ENCODE measurements at places on chromosomes 11 and 22.

DNA sequence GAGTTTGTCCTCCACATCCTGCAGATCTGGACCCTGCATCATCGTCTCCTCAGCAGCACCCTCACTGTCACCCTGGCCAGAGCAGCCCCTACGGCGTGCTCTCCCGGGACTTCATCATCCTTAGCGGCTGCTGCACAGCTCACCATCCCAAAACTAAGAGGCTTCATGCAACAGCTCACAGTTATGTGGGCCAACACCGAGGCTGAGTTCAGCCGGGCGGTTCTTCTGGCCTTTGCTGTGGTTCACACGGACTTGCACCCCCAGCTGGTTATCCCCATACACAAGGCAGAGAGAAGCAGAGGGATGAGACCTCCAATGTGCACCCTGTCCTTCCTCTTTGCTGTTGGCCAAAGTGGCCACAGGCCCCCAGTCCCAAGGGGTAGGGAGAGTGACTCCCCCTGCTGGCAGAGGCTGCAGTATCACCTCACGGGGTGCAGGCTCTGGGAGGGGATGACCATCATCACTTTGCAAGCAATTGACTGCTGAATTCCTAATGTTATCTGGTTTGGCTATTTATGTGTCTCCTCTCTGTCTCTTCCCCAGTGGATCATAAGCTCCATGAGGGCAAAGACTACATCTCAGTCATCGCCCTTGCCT, 276.8 kb downstream of the BRD1 start:
- DNase-seq = no peak

DNA sequence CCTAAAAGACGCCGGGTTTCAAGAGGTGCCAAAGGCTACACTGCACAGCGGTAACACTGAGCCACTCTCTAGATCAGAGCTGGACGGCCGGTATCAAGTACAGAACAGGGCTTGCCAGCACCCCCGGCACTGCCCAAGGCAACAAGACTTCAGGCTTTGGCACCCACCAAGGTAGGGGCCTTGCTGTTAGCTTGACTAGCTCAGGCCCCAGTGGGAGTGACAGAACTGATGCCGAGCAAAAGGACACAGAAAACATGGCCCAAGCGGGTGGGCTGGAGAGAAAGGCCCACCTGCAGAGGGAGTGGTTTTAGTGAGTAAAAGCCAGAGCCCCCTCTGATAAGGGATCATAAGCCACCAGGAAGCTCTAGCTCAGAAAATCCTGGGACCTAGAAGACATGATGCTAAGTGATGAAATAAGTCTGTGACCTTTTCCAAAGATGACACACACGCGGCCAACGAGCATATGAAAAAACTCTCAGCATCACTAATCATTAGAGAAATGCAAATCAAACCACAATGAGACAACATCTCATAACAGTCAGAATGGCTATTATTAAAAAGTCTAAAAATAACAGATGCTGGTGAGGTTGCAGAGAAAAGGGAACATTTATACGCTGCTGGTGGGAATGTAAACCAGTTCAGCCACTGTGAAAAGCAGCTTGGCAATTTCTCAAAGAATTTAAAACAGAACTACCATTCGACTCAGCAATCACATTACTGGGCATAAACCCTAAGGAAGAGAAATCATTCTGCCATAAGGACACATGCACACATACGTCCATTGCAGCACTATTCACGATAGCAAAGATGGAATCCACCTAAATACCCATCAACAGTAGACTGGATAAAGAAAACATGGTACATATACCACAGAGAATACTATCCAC, 12.9 kb downstream of the EHD1 start:
- DNase-seq = no peak

DNA sequence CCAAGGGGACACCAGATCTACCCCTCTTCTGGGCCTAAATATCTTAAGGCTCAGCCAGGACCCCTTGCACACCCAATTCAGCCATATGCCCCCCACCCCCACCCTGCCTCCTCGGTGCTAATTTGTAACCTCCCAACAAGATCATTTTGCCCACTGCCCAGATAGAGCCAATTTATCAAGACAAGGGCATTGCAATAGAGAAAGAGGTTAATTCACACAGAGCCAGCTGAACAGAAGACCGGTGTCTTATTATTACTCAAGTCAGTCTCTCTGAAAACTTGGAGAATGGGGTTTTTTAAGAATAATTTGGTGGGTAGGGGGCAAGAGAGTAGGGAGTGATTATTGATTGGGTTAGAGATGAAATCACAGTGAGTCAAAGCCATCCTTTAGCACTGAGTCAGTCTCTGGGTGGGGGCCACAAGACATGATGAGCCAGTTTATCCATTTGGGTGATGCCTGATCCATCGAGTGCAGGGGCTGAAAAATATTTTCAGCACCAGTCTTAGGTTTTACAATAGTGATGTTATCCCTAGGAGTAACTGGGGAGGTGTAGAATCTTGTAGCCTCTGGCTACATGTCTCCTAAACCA, 9.9 kb upstream of the CAPN5 start:
- DNase-seq = no peak

DNA sequence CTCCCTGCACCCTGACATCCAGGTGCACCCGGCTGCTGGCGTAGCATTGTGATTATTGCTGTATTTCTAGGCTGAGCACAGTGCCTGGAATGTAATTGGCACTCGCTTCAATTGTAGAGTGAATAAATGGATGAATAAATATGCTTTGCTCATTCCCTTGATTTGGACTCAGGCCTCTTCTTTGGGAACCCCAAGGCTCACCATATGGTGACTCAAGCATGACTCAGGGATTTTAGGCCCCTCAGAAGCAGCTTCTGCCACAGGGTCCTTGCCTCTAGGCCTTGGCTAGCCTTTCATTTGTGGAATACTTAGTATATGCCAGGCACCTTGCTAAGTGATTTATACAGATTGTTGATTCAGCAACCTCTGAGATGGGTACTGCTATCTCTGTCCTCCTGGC, 78.9 kb downstream of the GRIK4 start:
- no peak for DNase-seq

- DNase-seq = no peak
Observed at GRCh38 chr22:28736301-28737155, 5.1 kb downstream of the CHEK2 start.

GRCh38 chr22:19599626-19600243, 75.5 kb upstream of the CLDN5 start:
- no peak for DNase-seq

DNA sequence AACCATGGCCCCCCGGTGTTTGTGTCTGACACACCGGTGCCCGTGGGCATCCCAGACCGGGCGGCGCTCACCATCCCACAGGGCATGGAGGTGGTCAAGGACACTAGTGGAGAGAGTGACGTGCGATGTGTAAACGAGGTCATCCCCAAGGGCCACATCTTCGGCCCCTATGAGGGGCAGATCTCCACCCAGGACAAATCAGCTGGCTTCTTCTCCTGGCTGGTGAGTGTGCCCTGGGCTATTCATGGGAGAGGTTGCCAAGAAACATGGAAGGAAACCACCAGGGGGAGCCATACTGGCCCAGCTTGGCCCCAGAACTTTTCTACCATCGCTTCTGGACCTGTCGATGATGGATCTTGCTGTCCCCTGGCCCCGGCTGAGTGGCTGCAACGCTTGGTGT, 36.5 kb downstream of the PRDM11 start:
- DNase-seq = no peak

DNA sequence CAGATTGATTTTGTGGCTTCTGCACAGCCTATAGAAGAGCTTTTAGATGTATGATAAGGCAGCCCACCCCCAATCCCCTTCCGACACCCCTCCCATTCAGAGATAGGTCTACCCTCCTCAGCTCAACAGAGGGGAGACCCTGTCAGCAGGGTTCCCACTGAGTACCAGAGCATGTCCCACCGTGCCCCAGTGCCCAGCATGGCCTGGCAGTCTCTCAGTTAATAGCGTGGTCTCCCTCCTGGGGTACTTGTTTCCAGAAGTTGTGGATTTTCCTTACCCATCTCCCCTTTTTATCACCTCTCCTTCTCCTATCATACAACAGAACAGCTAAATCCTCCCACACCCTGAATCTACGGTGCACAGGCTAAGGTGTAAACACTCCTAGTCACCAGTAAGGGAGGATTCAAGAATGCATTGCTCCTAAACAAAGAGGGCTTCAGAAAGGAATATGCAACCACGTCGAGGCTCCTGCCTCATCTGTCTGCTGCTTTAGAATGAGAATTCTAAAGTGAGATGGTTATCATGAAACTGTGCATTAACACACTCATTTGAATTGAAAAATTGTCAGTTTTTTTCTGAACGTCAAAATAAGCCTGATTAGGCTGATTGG, 6.7 kb downstream of the PLAAT2 start:
- no peak for DNase-seq

- no peak for DNase-seq
Observed at GRCh38 chr22:25143156-25144076, 56.2 kb upstream of the CRYBB3 start.

GRCh38 chr11:46353698-46354097, 6.4 kb downstream of the DGKZ start:
- DNase-seq = no peak

GRCh38 chr22:49329636-49330035, 498.0 kb downstream of the BRD1 start:
- no peak for DNase-seq

- no peak for DNase-seq
Observed at GRCh38 chr11:126338346-126339055, 17.0 kb upstream of the ST3GAL4 start.

DNA sequence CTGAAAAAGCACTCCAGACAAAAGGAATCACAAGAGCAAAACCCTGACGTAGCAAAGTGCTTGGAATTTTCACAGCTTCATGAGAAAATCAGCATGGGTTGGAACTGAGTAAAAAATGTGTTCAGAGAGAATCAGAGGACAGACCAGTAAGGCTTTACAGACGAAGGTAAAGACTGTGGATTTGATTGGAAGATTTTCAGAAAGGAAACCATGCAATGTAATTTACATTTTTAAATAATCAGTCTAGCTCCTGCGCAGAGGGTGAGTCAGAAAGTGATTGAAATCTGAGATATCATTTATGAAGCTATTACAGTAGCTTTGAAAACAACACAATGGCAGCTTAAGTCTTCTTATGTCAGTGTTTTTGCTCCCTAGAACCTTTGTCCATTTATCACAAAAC, 1122.3 kb downstream of the LRRC4C start:
- DNase-seq = no peak

- DNase-seq = no peak
Observed at GRCh38 chr22:46959369-46959768, 196.9 kb downstream of the TBC1D22A start.

Measured in right kidney (tissue), 9 donors.